ENCODE measurements at places on chromosomes 1 and 21. TPM values are rescaled to one million over a fixed set of nuclear protein-coding genes. Genes with fewer than 3 reads are reported as not detected.

PRAMEF13 gene
- total RNA-seq: not detected

CDA gene
- 0.38 TPM for total RNA-seq

OPTC gene
- not detected for total RNA-seq

WNT3A gene
- total RNA-seq: not detected

BRINP3 gene
- not detected for total RNA-seq

RHEX gene
- not detected for total RNA-seq

LRRC3 gene
- 0.12 TPM for total RNA-seq

LAD1 gene
- not detected for total RNA-seq

TSNAX gene
- 23.9 TPM for total RNA-seq

CCDC181 gene
- total RNA-seq: 0.38 TPM

CDC42BPA gene
- 28.3 TPM for total RNA-seq

NTRK1 gene
- 0.08 TPM for total RNA-seq

HSD3B1 gene
- not detected for total RNA-seq

LCE3D gene
- not detected for total RNA-seq

RNU1-1 gene
- total RNA-seq: 2,564 TPM

ADGRB2 gene
- 6.2 TPM for total RNA-seq

RBM11 gene
- not detected for total RNA-seq

ANGPTL1 gene
- total RNA-seq: 2.8 TPM

SIPA1L2 gene
- total RNA-seq: 29.8 TPM

CHI3L2 gene
- total RNA-seq: 4.4 TPM

ETV3L gene
- total RNA-seq: not detected

SLAMF7 gene
- not detected for total RNA-seq

MARK1 gene
- 0.30 TPM for total RNA-seq

LCE1B gene
- total RNA-seq: not detected

CD244 gene
- not detected for total RNA-seq

MIXL1 gene
- total RNA-seq: not detected

RPTN gene
- not detected for total RNA-seq

RAD54L gene
- total RNA-seq: 0.82 TPM

NCMAP gene
- total RNA-seq: not detected

PDC gene
- total RNA-seq: 0.53 TPM

INSRR gene
- total RNA-seq: under 0.01 TPM

RUNX3 gene
- total RNA-seq: 0.12 TPM

UFC1 gene
- total RNA-seq: 180 TPM

GRIK1 gene
- total RNA-seq: not detected

DNAJC6 gene
- total RNA-seq: 1.8 TPM

LCE1D gene
- total RNA-seq: not detected

LEFTY2 gene
- 0.08 TPM for total RNA-seq

AMY1A gene
- not detected for total RNA-seq

SLC45A3 gene
- total RNA-seq: 0.82 TPM

TFAP2E gene
- not detected for total RNA-seq

LCE2B gene
- not detected for total RNA-seq

All from smooth muscle cell of the coronary artery (primary cell).